ENCODE measurements at places on chromosomes 2 and 18.

GRCh38 chr2:233795735-233796171 lies 17.6 kb downstream of the MROH2A start:
- DNase-seq = no peak

DNA sequence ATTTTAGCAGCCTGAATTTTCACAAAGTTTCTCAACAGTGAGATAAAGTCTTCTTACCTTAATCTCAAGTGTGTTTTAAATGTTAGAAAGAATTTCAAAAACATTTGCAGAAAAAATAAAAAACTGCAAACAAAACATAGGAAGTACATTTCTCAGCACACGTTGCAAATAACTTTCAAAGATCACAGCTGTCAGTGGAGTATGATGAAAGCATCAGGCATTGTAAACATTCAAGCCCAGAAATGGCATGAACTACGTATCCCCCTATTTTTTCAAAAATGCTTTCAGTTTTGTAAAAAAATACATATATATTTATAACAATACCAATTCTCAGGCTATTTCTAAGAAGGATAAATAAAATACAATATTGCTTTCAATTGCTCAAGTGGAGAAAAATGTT lies 320.6 kb upstream of the TFPI start:
- no peak for DNase-seq

GRCh38 chr2:17792515-17792914 lies 23.7 kb upstream of the MSGN1 start:
- DNase-seq = no peak

GRCh38 chr2:132415915-132416722 lies 486 bp upstream of the GPR39 start:
- no peak for DNase-seq

DNA sequence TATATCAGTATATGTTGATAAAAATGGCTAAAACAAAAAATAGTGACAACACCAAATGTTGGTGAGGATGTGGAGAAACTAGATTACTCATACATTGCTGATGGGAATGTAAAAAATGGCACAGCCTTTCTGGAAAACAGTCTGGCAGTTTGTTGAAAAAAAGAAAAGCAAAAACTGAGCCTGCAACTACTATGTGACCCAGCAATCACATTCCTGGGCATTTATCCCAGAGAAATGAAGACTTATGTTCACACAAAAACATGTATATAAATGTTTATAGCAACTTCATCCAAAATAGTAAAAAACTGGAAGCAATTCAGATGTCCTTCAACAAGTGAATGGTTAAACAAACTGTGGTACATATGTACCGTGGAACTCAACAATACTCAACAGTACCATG lies 7.5 kb upstream of the KDSR start:
- no peak for DNase-seq

GRCh38 chr2:158556124-158556523 lies 99.4 kb downstream of the PKP4 start:
- no peak for DNase-seq

- DNase-seq = no peak
Observed at GRCh38 chr2:100518801-100519200, 44.0 kb upstream of the PDCL3 start.
